CD4-positive, alpha-beta T cell treated with Interleukin-4 for 1 hour (primary cell): ENCODE measurements at places on chromosomes 7 and 10.

DNA sequence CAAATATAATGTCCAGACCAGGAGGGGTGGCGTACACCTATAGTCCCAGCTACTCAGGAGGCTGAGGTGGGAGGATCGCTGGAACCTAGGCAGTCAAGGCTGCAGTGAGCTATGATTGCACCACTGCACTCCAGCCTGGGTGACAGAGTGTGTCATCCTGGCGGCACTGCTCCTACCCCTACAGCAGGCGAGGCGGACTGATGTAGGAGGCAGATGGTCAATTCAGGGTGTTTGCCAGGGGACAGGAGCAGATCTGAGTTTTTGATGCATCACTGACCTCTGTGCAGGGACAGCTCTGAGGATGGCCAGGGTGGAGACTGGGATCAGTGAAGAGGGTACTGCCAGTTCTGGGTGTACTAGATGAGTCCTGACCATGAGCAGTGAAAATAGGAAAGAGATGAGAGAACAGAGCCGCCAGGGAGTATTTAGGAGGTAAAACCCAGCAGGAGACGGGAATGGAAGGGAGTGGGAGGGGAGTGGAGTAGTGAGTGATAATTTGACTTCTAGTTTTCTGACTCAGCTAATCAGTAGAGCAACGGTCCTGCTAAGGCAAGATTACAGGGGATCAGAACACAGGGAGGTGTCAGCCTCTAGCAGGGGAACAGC is 75.3 kb downstream of the HIP1 start:
- DNase-seq: no peak

- DNase-seq: peak; percentile 51
Measured at GRCh38 chr7:150388709-150389531, 9.8 kb downstream of the ZNF775 start.

- DNase-seq: no peak
Measured at GRCh38 chr10:93463723-93464476, 18.2 kb downstream of the MYOF start.

GRCh38 chr10:62538606-62539005 is 164.4 kb downstream of the ZNF365 start:
- no peak for DNase-seq

DNA sequence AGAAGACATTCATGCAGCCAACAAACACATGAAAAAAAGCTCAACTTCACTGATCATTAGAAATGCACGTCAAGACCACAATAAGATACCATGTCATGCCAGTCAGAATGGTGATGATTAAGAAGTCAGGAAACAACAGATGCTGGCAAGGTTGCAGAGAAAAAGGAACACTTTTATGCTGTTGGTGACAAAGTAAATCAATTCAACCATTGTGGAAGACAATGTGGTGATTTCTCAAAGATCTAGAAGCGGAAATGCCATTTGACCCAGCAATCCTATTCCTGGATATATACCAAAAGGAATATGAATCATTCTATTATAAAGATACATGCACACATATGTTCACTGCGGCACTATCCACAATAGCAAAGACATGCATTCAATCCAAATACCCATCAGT is 77.6 kb downstream of the C10orf90 start:
- no peak for DNase-seq

DNA sequence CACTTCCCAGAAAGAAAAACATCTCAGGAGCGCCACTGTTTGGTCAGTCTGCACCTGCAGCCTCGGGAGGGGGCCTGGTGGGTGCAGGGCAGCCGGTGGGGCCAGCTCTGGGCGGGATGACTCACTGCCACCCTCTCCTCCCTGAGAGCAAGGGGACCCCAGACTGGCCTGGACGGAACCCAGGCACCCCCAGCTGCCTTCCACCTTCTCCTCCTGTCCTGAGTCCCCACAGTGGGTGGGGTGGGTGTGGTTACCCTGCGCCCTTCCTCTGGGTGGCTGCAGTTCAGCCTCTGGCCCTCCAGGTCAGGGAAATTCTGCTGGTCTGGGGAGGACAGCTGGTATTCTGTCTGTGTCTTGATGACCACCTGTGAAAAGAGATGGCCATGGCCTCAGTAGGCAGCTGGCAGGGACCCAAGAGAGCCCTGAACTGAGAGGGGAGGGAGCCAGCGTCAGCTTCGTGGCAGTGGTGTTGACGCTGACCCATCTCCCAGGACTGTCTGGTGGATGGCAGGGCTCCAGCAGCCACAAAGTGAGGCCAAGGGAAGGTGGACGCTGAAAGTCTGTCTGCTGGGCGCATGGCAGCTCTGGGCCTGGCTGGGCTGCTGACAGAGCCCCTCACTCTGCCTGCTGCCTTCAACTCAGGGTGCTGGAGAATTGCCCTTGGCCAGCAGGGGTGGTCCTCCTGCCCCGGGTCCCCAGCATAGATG is 8.9 kb downstream of the CALY start:
- no peak for DNase-seq

DNA sequence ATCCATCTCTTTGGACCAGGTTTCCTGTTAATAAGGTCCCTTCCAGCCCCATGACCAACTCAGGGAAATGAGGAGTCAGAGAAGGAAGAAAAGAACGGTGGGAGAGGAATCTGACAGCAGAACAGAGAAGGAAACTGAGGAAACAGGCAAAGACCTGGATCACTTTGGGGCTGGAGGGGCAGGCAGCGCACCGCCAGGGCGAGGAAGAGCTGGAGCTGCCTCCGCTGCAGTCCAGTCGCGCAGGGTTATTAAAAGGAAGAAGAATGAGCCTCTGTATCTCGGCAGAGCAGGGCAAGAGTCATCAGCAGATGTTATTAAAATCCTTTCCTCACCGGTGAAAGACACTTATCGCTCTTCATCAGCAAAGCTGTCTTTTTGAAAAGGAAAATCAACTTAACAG is 37.7 kb upstream of the R3HCC1L start:
- DNase-seq: no peak

- no peak for DNase-seq
Measured at GRCh38 chr7:16171928-16172327, 249.4 kb downstream of the CRPPA start.

GRCh38 chr10:129447486-129447885 is 19.6 kb upstream of the MGMT start:
- no peak for DNase-seq
